ENCODE measurements at places on chromosomes 2 and 18.

- DNase-seq: no peak
Observed at GRCh38 chr2:219720956-219721355, 93.5 kb downstream of the SLC4A3 start.

DNA sequence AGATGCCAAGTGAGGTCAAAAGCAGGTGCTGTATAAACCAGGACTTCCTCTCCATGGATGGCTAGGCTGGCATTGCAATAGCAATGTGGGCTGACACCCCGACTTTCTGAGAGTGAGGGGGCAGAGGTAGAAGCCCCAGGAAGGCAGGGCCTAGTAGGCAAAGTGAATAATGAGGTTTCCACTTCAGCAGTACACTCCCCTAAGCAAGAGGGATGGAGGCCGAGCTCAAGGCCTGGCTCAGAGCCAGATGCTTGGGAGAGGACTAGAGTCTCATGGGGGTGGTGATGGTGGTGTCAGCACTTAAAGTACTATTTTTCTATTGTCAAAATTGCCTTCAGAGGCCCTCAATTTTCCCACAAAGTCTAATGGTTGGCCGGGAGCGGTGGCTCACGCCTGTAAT is 41.6 kb upstream of the HK2 start:
- no peak for DNase-seq

GRCh38 chr2:25481381-25482300 is 139.9 kb upstream of the DNMT3A start:
- no peak for DNase-seq

DNA sequence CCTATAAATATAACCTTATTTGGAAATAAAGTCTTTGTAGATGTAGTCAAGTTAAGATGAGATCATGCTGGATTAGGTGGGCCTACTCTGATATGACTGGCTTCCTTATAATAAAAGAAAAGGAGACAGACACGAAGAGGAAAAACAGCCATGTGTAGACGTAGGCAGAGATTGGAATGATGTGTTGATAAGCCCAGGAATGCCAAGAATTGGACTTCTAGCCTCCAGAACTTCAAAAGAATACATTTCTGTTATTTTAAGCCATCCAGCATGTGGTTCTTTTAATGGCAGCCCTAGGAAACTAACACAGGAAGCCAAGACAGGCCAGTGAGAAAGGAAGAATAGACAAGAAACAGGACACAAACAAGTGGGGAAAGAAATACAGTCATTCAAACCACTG is 68.6 kb downstream of the NYAP2 start:
- DNase-seq: no peak

DNA sequence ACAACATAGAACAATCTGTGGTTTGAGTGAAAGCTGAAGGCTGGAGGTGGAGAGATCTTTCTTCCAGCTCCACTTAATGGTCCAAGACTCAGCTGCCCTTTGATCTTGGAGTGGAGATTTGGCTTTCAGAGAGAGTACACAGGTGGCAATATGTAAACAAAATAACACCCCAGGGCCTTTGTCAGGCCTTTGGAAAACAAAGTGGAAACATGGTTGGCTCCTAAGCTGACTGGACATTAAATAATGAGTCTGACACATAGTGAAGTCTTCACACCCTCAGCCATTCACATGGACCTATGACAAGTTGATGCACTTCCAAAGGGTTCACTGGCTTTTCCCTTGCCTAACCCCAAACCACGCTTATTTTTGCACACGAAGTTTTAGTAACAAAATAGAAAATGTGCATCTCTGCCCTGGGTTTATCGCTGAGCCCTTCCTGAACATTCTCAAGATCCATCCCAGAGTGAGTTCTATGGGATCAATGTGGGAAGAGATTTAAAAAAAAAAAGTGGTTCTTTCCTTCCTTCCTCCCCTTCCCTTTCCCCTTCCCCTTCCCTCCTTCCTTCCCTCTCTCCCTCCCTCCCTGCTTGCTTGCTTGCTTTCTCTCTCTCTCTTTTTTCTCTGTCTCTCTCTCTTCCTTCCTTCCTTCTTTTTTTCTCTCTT is 201.3 kb upstream of the NT5C1B start:
- no peak for DNase-seq

DNA sequence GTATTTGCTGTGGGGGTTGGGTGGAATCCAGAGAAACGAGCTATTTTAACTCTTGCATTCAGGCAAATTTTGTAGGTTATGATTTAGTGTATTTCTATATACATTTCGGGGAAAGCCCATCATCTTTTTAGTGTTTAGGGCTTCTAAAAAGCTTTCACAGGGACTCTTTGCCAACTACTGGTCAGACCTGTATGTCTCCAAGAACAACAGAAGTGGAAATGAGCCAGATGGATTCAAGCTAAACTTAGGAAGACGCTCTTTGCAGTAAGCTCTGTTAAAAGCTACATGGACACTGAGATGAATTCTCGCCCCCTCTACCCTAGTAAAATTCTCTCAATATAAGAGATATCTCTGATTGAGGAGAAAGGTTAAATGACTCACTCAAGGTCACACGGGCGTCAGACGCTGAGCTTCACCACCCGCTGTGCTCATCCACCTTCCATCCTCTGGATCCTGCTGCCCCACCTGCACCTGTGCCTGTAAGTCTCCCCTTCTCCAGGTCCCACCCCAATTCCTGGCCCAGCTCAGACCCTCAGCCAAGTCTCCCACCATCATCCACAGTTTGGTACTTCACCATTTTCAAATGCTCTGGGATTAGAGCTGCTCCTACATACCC is 85.6 kb downstream of the MARCHF4 start:
- DNase-seq: no peak

DNA sequence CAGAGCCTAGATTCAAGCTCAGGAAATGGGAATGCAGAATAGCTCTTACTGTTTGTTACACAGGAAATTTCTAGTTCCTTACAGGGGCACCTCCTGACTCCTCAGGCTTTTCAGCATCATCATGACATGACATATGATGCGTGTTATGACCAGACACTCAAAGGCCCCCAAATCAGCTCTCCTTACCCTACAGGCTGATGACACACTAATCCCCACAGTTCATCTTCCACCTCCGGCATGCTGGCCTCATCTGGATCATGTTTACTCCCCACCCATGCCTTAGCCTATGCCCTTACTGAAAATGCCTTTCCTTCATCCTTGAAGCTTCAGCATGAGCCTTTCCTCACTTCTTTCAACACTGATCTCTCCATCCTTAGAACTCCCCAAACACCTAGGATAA is 356.9 kb downstream of the SETBP1 start:
- DNase-seq: no peak
